ENCODE measurements at places on chromosomes 1 and 21.

DNA sequence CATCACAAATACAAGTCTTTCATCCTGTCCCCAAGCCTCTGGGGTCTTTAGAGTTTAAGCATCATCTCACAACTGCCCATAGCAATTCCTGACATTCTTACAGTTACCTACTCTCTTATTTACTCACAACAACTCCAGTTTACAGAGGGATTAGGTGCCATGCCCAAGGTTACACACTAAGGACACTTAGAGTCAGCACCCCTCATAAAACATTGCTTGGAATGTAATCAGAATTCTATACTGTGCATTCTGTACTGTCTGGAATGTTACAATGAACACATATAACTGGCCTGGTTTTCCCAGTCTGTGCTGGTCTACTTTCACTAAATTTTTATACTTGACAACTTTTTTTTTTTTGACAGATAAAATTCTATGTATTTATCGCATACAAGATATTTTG is 14.5 kb upstream of the RBM15 start:
- no peak for DNase-seq

DNA sequence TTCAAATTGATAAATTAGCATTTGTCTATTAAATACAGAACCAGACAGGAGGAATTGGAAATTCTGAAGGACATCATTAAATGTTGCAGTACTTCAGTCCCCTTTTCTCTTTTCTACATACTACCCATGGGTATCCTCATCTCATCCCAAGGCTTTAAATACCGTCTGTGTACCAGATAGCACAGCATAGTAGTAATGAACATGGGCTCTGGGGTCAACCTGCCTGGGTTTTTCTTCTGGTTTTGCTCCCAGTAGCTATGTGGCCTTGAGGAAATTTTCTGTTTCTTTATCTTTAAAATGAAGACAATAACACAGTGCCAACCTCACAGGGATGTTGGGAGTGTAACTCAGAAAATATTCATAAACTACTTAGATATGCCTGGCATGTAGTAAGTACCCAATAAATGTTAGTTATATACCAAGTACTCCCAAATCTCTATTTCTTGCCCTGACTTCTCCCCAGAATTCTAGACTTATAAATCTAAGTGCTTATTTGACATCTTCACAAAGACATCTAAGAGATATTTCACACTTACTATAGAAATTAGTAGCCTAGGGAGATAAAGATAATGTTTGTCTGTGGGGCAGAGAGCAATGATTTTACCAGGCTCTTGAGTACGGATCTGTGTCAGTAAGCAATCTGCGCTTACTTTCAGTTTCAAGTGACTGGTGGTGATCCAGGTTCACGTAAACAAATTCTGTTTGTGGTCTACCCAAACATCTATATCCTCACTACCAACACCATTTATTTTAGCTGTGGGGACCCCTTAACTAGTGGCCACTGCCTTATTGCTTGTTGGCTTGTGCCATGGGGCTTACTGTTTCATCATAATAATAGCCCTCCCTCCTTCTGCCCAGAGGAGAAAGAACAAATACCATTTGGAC is 37.3 kb downstream of the VANGL2 start:
- no peak for DNase-seq

- no peak for DNase-seq
These were observed 819.3 kb downstream of the BRINP3 start for GRCh38 chr1:189658381-189658780.

- DNase-seq, result no peak
These were observed 100.5 kb upstream of the TLR5 start for GRCh38 chr1:223243441-223244050.

DNA sequence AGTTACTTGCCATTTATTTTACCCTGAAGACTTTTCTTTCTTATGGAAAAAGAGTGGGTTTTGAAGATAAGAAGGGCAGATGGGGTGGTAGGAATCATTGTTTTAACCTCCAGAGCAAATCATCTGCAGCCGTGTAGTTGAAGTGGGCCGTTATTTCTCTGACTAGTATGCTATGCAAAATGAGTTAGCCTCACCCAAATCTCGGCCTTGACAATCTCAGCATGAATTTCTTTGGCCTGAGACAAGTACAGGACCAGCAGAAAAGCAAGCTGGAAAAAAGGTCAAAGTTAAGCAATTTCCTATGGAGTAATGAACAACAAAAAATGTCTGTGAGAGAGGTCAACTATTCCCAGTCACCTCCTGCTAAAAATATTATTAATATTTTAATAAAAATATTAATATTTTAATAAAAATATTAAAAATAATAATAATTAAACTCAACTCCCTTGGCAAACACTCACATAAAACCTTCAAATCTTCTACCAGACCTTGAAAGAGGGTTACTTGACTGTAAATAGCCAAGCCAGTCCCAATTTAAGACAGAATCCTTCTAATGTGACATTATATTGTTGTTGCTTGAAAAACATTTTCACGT is 6.8 kb upstream of the TEKT2 start:
- DNase-seq, result no peak

DNA sequence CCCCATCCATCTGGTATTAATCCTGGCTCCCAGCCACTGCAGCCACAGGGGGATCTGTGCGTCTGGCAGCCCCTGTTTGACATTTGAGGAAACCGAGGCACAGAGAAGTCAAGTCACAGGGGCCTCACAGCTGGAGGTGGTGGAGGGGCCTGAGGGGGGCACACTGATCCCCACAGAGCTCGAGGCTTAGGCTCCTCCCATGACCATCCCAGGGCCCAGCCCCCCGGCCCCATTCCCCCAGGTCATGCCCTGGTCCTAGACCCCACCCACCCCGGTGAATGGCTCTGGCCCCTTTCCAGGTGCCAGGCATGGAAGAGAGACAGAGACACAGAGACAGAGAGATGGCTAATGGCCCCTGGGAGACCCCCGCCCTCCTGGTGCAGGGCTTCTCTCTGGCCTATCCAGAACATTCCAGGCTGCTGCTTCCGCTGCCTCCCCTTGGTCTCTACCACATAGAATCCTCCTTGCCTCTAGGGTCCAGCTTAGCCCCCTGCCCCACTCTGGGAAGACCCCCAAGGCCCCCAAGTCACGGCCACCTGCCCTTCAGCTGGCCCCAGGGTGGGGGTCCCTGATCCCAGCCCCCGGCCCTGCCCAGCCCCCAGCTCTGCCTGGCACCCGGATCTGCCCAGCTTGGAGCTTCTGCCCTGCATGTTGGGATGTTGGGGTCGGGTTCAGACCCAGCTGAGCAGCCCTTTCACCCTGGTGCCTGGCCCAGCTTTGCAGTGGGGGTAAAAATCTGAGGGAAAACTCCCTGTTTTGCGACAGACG is 29.2 kb upstream of the LRRC3 start:
- DNase-seq, result no peak

- DNase-seq, result no peak
These were observed 26.1 kb upstream of the ZNF496 start for GRCh38 chr1:247357781-247358211.

DNA sequence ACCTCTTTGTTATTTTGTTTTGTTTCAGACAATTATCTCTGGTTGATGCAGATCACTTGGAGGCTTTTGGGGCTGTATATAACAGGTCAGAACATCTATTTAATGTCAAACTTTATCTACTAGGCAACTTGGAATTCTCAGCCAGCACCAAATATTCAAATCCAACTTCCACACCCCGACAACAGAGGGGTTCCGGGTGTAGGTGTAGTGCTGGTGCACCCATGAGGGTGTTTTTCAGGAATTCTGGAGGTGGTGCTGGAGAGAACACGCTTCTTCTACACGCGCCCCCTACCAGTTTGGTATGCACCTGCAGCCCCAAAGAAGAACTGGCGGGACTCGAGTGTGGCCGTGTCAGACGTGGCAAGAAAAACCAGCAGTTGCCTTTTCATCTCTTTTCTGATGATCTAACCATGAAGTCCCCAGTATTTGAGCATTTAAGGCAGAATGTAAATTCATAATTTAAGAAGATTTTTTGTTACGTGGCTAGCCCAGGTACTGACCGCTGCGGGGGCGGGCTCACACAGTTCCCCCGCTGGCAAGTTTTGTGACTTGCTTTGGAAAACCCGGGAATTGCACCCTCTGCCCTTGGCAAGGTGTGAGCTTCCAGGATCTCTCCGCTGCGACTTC is 462 bp upstream of the TLCD4 start:
- DNase-seq, result peak; percentile 11

DNA sequence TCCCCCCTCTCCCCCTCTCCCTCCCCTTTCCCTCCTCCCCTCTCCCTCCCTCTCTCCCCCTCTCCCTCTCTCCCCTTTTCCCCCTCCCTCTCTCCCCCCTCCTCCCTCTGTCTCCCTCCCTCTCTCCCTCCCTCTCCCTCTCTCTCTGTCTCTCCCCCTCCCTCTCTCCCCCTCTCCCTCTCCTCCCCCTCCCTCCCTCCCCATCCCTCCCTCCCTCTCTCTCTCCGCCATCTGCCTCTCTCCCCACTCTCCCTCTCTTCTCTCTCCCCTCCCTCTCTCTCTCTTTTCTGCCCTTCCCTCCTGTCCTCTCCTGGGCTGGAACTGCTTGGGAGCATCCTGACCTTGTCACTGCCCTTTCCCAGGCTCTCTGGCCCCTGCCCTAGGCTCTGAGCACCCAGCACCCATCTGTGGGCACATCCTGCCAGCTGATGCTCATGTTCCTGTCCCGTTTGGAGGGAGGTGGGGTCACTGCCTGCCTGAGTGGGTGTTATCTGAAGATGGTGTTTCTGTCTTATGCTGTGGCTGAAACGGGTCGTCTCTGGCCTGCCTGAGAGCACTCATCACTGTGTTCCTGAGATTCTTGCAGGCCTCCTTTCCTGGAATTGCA is 10.8 kb downstream of the FTCD start:
- no peak for DNase-seq

DNA sequence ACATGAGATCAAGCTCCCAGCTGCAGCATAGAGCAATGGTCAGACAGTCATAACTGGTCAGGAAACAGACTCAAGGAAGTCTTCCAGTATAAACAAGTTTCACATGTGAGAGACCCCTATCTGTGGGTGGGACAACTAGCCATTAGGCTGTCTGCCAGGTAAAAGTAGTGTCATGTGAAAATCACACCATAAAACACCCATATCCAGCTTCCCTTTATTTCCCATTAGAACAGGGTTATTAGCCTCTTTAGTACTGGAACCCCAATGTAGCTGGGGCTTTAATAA is 426.7 kb downstream of the KCNT2 start:
- DNase-seq, result no peak

- no peak for DNase-seq
These were observed 29.8 kb downstream of the SOAT1 start for GRCh38 chr1:179323436-179323835.

DNA sequence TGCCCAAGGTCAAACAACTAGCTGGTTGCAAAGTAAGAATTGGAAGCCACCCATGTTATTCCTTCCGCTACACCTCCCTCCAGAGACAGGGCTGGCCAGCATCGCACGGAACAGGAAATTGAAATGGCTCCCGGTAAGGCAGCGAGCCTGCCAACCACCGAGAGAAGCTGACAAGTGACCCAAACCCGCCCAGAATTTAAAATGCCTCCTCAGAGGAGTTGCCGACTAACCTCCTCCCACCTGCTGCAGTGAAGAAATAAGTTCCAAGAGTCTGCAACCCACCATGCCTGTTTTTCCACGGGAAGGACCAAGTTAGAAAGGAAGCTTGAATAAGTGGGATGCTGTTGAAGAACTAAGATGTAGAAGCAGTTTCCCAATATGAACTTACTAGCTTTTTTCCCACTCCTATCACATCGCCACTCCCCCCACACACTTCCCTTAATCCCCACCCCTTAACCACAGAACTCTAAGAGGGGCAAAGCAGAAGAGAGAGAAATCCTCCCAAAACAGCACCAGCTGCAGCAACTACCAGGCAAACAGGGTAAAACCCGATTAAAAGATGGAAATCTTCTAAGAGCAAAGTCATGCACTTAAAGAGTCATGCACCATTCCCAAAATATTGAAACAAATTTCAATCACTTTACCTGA is 78.6 kb downstream of the TIAM1 start:
- DNase-seq, result no peak

DNA sequence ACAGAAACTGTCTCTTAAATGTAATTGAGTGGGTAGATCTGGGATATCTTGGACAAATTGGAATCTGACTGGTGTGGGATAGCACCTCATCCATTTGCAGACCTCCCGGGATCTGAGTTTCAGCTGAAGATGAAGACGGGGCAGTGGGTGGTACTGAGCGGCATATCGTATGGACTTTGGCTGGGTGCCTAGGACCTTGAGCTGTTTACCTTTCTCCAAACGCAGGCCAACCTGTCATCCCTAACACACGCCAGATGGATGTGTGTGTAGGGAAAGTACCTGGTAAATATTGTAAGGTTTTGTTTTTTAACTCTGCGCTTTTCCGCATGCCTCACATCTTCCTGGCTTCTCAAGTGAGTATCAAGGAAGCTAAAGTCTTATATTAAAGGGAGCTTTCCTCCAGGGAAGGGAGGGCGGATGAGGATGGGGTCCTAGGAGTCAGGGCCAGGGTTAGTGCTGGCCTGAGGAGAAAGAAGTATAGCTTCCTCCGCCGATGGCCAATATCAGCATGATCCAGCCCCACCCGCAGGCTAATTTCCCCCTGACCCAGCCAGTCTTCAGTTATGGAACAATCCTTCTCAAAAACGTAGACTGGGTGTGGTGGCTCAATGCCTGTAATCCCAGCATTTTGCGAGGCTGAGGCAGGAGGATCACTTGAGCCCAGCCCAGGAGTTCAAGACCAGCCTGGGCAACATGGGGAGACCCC is 26.2 kb downstream of the ATP8B2 start:
- DNase-seq, result no peak
